ENCODE measurements at places on chromosomes 5 and 9. TPM values are rescaled to one million over a fixed set of nuclear protein-coding genes. Genes with fewer than 3 reads are reported as not detected.
A peak's percentile ranks its signal among the peaks of the same experiment; 100 is the strongest.

Gene UBLCP1
- 15.0 TPM for polyA plus RNA-seq

Gene C5orf34
- polyA plus RNA-seq: 1.6 TPM

Gene PRRX2
- polyA plus RNA-seq: 4.2 TPM

Gene GPX3
- 85.1 TPM for polyA plus RNA-seq

Gene SLC36A3
- not detected for polyA plus RNA-seq

Gene PCDHGA12
- polyA plus RNA-seq: 0.80 TPM

Gene STC2
- not detected for polyA plus RNA-seq

- no peaks in the 10 kb centered on the region for H3K4me1 ChIP-seq
- no peaks in the 10 kb centered on the region for H3K36me3 ChIP-seq
- H3K27me3 ChIP-seq: peaks cover 2% of the 10 kb centered on the region
- H3K4me3 ChIP-seq: no peak overlapping the region
These were observed 8.3 kb upstream of the CCNO start for GRCh38 chr5:55241746-55242145.

DNA sequence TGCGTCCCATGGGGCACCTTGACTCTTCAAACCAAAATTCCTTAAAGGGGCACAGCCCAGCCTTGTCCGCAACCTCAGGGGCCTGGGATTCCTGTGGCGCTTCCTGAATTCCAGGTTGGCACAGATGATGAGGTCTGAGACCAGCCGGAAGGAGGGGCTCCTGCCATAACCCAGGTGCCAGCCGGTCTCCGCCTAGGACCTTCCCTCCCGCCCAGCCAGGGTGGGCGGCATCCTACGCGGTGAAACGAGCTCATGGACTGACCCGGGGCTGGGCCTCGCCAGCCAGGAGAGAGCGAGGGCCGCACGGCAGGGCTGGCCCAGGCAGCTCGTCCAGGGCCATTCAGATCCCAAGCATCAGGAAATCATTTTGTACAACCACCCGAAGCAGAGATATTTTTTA, 23.0 kb downstream of the AMBP start:
- DNase-seq: no peak
- no peak overlapping the region for H3K4me3 ChIP-seq
- H3K4me1 ChIP-seq: no peaks in the 10 kb centered on the region
- peaks cover 4% of the 10 kb centered on the region for H3K36me3 ChIP-seq

DNA sequence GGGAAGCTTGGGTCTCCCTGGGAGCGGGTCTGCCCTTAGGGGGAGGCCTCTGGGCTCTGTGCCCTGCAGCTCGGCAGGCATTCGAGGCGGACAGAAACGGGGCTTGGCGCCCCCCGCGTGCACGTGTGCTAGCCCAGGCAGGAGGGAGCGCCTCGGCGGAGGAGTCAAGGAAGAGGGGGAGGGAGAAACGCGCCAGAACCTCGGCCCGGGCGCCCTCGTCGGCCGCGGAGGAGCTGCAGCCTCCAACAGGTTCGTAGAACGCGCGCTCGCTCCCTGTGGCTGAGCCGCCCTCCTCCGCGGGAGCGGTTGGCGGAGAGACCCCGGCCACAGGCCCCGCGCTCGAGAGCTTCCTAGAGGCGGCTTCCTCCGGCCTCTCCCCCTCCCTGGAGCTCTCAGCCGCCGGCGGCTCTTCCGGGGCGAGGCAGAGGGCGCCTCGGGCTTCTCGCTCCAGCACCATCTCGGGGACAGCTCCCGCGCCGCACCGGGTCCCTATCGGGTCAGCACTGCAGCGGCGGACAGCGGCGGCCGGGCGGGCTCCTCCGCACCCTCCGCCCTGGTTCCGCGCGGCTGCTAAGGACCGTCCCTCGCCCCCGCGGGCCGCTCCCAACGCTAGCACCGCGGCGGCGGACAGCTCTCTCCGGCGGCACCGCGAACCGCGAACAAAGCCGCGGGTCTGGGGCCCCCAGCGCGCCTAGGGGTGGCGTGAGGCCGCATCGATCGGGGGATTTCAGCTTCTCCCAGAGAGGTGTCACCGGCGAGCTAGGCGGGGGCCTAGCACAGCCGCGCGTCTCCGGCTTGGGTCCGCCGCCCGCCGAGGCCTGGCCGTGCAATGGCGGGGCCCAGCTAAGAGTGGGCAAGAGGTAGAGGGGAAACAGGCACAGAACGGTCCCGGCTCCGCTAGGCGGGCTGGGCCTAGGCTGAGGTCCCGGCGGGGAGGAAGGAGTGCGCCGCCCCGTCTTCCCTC, 74.6 kb upstream of the CPLX2 start:
- peaks cover 10% of the 10 kb centered on the region for H3K4me1 ChIP-seq
- DNase-seq: no peak
- peak overlapping the region; percentile 27 for H3K4me3 ChIP-seq
- no peaks in the 10 kb centered on the region for H3K36me3 ChIP-seq
- H3K27me3 ChIP-seq: peaks cover 43% of the 10 kb centered on the region
- no peak overlapping the region for H3K27ac ChIP-seq

GRCh38 chr5:22460189-22460588, 393.0 kb downstream of the CDH12 start:
- H3K4me3 ChIP-seq: no peak overlapping the region
- no peaks in the 10 kb centered on the region for H3K4me1 ChIP-seq
- H3K36me3 ChIP-seq: no peaks in the 10 kb centered on the region

GRCh38 chr5:3701694-3702093, 106.1 kb downstream of the IRX1 start:
- H3K4me1 ChIP-seq: no peaks in the 10 kb centered on the region
- H3K36me3 ChIP-seq: no peaks in the 10 kb centered on the region
- DNase-seq: no peak
- H3K27ac ChIP-seq: no peak overlapping the region
- H3K4me3 ChIP-seq: no peak overlapping the region

DNA sequence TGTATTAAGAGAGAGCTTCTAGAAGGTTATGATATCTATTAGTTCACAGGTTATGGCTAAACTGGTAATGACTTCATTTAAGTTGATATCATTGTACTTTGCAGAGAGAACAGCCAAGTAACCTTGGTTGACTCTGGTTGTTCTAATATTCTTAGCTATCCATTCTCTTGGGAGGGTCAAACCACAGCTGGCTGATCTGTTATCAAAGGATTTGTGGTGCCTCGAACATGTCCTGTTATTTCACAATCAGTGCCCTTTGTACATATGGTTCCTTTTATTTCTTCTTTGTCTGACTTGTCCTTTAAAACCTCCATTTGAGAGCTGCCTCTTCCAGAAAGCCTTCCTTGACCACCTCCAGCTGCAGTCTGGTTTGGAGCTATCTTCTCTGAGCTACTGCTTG, 61.7 kb downstream of the PDE8B start:
- no peak for DNase-seq
- no peaks in the 10 kb centered on the region for H3K36me3 ChIP-seq
- no peaks in the 10 kb centered on the region for H3K4me1 ChIP-seq

GRCh38 chr5:173633304-173633703, 16.9 kb upstream of the BOD1 start:
- H3K4me3 ChIP-seq: no peak overlapping the region
- no peaks in the 10 kb centered on the region for H3K27me3 ChIP-seq
- no peak for DNase-seq
- no peaks in the 10 kb centered on the region for H3K36me3 ChIP-seq
- H3K4me1 ChIP-seq: no peaks in the 10 kb centered on the region

DNA sequence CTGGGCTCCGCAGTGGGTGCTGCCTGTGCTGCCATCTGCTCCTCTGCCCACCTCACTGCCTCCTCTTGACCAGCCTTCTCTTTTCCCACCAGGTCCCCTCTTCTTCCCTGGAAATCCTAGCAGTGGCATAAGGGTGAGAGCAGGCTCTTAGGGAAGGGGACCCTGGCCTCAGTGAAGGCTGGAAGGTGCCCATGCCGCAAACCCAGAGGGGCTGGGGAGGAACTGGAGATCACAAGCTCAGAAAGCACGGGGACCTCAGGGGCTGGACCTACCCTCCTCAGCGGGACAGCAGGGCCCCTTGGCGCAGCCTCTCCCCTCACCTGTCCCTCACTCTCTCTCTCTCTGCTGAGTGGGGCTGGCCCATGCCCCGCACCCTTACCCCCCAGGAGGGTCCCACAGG, 144.4 kb upstream of the IRX2 start:
- no peak overlapping the region for H3K4me3 ChIP-seq
- no peak for DNase-seq
- H3K27me3 ChIP-seq: no peaks in the 10 kb centered on the region
- no peaks in the 10 kb centered on the region for H3K4me1 ChIP-seq

DNA sequence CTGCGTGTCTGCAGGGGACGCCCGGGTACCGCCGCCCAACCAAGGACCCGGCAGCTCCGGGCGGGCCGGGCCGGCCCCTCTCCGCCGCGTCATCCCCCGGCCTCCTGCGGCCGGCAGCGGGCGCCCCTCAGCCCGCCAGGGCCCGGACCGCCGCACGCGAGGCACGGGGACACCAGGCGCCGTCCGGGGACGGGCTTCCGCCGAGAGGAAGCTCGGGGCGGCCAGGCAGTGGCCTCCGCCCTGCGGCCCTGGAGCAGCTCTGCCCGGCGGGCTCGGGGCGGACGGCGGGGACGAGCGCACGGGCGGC, 373 bp downstream of the FBXW5 start:
- H3K27me3 ChIP-seq: no peaks in the 10 kb centered on the region
- peaks cover 23% of the 10 kb centered on the region for H3K4me1 ChIP-seq
- DNase-seq: no peak
- H3K36me3 ChIP-seq: peaks cover 40% of the 10 kb centered on the region
- H3K4me3 ChIP-seq: peak overlapping the region; percentile 74

DNA sequence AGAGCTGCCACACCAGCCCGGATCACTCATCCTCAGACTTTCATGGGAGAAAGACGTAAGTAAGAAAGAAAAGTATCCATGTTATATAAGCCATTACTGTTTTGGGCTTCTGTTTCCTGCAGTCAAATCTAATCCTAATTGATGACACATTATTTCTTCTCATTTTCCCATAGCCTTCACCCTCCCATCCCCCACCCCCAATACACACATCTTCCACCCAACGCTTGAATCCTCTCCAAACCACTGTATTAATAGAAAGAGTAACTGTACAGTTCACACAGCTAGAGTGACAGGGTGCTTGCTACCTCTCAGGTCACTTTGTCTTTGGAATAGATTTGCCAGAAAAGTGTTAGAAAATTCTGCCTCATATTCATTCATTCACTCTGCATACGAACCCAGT, 69.3 kb upstream of the IL17B start:
- no peak overlapping the region for H3K4me3 ChIP-seq
- H3K27me3 ChIP-seq: no peaks in the 10 kb centered on the region
- DNase-seq: no peak
- H3K36me3 ChIP-seq: no peaks in the 10 kb centered on the region
- H3K27ac ChIP-seq: peak overlapping the region; percentile 86
- peaks cover 95% of the 10 kb centered on the region for H3K4me1 ChIP-seq

DNA sequence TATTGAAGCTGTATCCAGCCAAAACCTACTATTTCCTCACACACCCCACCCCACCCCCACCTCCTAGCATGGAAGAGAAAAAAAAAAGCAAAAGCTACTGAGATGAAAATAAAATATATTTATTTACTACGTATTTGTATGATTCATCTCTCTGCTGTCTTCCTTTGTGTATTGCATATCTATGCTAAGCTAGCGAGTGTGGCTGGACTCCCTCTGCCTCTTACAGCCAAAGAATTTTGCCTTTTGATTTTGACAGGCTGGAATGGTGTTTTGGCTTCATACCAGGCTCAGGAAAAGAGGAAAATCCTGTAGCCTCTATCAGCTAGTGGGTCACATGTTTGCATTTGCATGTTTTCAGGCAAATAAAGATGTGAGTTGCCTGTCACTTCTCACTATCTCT, 2.2 kb downstream of the ABLIM3 start:
- peaks cover 25% of the 10 kb centered on the region for H3K4me1 ChIP-seq
- no peak overlapping the region for H3K4me3 ChIP-seq
- peak overlapping the region; percentile 59 for H3K27ac ChIP-seq
- DNase-seq: no peak
- no peaks in the 10 kb centered on the region for H3K27me3 ChIP-seq
